Stimulated activated CD4-positive, alpha-beta T cell treated with anti-CD3 and anti-CD28 coated beads, Interleukin-12 subunit alpha, Interleukin-12 subunit beta, amount 100 ng/mL, for 24 hours (primary cell): ENCODE measurements at places on chromosomes 11 and 22.
A peak's percentile ranks its signal among the peaks of the same experiment; 100 is the strongest.

DNA sequence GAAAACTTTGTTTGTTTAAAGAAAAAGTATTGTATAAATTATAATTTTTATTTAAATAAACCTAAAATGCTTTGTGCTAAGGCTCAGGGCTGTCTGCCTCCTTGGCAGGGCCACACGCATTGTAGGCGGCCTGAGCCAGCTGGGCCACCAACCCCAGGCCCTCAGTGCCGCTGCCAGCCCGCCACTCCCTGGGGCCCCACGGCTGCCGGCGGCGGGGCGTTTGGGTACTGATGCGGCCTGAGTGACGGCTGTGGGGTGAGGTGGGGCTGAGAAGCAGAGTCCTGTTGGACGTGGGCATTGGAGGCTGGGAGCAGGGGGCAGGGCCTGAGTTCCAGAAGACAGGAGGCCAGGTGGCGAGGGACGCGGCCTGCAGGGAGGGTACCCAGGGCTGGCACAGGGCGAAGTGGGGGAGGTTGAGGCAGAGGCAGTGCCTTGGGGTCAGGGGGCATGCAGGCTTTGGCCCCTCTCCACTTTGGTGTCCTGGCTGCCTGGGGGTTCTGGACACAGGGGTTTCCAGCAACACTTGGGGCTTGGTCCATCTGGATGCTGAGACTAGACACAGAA, 58.3 kb downstream of the CERK start:
- DNase-seq: no peak

GRCh38 chr11:90447618-90448017, 224.8 kb upstream of the CHORDC1 start:
- no peak for DNase-seq

GRCh38 chr11:126084608-126084912, 21.9 kb upstream of the CDON start:
- no peak for DNase-seq

- no peak for DNase-seq
Measured at GRCh38 chr11:16271258-16271657, 85.1 kb downstream of the SOX6 start.

DNA sequence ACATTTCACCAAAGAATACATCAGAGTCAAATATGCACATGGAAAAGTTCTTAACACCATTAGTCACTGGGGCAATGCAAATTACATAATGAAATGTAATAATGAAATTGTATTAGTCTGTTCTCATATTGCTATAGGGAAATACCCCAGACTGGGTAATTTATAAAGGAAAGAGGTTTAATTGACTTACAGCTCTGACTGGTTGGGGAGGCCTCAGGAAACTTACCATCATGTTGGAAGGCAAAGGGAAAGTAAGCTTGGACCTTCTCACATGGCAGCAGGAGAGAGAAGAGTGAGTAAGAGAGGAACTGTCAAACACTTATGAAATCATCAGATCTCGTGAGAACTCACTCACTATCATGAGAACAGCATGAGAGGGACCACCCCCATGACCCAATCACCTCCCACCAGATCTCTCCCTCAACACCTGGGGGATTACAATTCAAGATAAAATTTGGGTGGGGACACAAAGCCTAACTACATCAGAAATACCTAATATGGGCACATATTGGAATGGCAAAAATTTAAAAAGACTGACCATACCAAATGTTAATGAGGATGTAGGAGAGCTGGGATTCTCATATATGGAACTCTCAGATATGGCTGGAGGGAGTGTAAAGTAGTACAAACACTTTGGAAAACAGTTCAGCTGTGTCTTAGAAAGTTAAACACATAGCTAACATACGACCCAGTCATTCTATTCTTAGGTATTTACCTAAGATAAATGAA, 65.1 kb upstream of the CD44 start:
- no peak for DNase-seq

DNA sequence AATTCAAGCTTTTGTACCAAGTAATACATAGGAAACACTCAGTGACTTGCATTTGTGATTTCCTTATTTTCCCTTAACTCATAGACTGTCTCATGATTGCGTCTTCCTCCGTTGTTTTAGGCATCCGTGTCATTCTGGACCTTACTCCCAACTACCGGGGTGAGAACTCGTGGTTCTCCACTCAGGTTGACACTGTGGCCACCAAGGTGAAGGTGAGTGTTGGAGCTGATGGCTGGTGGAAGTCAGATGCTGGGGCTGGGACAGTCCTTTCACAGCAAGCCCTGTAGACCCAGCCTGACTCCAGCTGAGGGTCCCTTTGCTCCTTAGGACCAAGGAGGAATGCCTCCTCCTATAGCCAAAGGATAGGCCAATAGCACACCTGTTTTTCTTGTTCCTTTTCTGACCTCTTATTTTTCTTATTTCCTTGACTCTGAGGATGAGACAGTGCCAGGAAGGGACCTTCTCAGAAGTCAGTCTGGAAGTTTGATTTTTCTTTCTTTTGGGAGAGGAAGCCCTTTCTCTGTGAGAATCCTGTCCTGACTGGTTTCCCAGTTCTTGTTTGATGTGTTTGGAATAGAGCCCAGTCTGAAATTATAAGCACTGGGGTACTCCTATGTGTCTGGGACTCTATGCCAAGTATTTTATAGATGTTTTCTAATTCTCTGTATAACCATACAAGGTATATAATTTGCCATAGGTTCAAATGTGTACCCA, 2.2 kb downstream of the SLC3A2 start:
- DNase-seq: no peak

- no peak for DNase-seq
Measured at GRCh38 chr11:100188137-100188783, 498.8 kb upstream of the ARHGAP42 start.

GRCh38 chr11:124739479-124740276, at the start of gene NRGN:
TSS of gene NRGN (plus strand) at chr11:124739942. CDS start at chr11:124740085, 143 bp downstream.
- peak; percentile 83 for DNase-seq

- no peak for DNase-seq
Measured at GRCh38 chr11:45772986-45773785, 31.8 kb upstream of the SLC35C1 start.

DNA sequence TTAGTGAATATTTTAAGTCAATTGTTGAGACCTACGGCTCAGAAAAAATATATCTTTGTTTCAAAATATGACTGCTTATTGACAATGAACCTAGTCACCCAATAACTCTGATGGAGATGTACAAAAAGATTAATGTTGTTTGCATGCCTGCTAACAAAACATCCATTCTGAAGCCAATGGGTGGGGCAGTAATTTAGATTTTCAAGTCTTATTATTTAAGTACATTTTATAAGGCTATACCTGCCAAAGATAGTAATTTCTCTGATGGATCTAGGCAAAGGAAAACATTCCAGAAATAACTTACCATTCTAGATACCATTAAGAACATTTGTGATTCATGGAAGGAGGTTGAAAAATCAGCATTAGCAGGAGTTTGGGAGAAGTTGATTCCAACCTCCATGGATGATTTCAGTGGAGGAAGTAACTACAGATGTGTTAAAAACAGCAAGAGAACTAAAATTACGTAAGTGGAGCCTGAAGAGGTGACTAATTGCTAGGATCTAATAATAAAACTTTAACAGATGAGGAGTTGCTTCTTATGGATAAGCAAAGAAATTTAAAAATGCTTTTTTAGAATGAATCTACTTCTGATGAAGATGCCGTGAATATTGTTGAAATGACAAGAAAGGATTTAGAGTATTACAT, 26.4 kb upstream of the OR8D2 start:
- no peak for DNase-seq

DNA sequence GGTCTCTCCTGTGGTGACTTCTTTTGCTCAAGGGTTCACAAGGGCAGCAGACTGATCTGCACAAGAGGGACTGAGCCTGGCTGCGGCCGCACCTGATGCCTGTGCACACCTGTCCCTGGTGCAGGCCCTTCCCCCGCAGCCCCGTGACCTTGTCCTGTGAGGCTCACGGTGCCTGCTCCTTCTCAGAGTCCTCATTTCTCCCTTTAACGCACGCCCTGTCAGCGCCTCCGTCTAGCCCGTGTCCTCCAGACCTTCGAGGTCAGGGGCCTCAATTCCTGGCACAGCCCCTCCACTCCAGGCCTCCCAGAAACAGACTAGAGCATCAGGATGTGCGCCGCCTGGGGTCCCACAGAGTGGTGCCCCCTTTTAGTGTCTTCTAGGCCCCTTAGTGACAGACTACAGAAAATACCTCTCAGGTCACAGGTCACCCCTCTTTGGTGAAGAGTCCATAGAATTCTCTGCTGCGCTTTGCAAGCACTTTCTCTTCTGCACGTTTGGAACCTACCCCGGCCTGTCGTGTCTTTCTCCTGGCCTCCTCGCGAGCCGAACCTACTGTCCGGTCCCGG, 1.0 kb upstream of the DRD4 start:
- no peak for DNase-seq

- DNase-seq: no peak
Measured at GRCh38 chr11:44761551-44761961, 34.8 kb downstream of the TSPAN18 start.

- DNase-seq: no peak
Measured at GRCh38 chr11:18091731-18092130, 14.2 kb downstream of the SAAL1 start.

DNA sequence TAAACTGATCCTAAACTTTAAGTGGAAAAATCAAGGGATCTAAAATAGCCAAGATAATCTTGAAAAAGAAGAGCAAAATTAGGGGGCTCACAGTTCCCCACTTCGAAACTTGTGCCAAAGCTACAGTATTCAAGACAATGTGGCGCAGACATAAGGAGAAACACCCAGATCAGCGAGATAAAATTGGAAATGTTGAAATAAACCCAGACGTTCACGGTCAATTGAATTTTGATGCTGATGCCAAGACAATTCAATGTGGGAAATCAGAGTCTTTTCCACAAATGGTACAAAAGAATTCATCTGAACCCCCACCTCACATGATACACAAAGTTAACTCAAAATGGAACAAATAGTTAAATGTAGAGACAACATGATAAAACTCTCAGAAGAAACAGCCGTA, 601.6 kb downstream of the BRD1 start:
- DNase-seq: no peak

DNA sequence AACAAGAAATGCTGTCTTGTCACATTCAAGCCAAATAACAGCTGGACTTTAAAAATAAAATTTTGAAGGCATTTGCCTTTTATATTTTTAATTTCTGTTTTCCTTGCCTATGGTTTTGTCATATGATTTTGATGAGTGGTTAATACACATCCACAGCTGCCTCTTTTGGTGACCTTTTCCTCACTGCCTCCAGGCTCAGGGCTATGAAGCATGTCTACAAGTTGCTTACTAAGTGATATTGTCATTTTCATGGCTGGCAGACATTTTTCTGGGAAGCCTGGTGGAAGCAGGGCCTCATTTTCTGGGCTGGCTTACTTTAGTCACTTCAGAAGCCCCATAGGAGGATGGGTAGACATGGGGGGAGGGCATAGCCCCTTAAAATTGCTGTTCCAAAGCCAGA, 344.9 kb downstream of the SOX6 start:
- DNase-seq: no peak

DNA sequence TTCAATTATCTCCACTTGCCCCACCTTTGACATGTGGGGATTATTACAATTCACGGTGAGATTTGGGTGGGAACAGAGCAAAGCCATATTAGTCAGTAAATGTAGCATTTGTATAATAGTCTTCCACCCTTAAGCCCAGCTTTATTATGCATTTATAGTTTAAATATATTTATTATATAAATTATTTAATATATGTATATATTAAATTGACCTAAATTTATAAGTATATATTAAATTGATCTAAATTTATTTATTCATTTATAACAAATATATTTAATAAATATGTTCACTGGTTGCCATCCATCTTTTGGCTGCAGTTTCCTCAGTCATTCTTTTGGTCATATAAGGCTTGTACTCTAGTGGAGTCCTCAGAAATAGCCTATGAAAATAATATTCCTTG, 23.6 kb upstream of the CHORDC1 start:
- DNase-seq: no peak

DNA sequence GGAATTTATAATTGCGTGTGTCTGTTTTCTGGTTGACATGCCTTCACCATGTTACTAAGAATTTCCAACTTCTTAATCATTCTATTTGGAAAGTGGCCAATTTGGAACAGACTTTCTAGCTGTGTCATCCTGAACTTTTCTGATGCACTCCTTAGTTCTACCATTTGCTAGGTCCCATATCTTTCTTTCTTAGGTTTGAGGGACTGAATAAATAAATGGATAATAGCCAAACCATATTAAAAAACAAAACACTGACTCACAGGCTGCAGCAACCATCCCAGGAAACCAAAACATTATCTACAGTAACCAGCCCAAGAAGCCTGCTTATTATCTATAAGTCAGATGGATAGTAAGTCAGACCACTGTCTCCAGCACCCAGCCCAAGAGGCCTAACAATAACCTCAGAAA, 57.5 kb upstream of the PLET1 start:
- no peak for DNase-seq

- no peak for DNase-seq
Measured at GRCh38 chr11:1271002-1271401, 38.4 kb downstream of the TOLLIP start.

GRCh38 chr22:42623756-42624441, 9.2 kb upstream of the POLDIP3 start:
- no peak for DNase-seq

DNA sequence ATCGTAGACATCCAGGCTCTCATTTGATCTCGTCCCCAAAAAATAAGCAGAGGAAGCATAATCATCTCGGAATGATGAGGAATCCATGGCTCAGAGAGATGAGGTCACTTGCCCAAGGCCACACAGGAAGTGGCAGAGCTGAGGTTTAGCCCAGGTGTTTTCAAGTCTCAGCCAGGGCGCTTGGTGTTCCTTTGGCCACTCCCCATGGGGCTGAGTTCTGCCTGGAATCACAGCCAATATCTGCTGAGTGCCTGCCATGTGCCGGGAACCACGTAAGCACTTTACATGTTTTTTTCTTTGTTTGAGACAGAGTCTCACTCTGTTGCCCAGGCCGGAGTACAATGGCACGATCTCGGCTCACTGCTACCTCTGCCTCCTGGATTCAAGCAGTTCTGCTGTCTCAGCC, 29.5 kb upstream of the MYH9 start:
- no peak for DNase-seq

- no peak for DNase-seq
Measured at GRCh38 chr22:33470456-33470855, 412.3 kb upstream of the SYN3 start.

GRCh38 chr11:94583866-94584500, 16.8 kb downstream of the PIWIL4 start:
- DNase-seq: no peak

DNA sequence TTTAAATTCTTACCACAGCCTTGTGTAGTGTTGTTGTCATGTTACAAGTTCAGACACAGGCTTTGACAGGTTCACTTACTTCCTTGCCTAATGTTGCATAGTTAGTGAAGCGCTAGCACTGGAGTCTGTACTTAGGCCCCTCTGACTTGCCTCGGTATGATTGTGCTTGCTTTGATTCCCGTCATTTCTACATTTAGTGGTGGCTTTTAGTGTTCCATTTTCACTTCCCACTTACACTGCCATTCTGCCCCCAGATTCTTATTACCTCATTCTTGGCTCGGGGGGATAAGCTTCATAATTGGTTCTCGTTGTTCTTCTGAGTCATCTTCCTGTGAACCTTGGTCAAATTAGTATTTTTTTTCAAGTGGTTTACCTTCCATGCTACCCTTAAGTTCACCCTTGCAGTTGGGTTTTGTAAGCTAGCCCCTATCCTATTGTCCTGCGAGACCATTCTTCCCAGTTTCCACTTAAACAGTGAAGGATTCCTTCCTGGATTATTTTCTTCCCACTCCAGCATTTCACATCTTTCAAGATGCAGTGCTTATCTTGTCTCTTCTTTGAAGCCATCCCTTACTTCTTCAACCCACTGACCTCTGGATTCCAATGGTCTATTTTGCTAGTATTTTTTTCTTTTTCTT, 68.7 kb downstream of the DDX10 start:
- no peak for DNase-seq
